Stimulated activated CD8-positive, alpha-beta memory T cell treated with anti-CD3 and anti-CD28 coated beads, Interleukin-15, amount 100 ng/mL, for 48 hours (primary cell): ENCODE measurements at places on chromosomes 1 and 21.

- DNase-seq: no peak
These were observed 1.2 kb downstream of the MAN1A2 start for GRCh38 chr1:117368116-117369108.

- no peak for DNase-seq
These were observed 339.9 kb downstream of the NTNG1 start for GRCh38 chr1:107480548-107481415.

- DNase-seq: no peak
These were observed 88.0 kb upstream of the PLXNA2 start for GRCh38 chr1:208332036-208332773.

- no peak for DNase-seq
These were observed 501.9 kb upstream of the USP24 start for GRCh38 chr1:55717111-55717510.

DNA sequence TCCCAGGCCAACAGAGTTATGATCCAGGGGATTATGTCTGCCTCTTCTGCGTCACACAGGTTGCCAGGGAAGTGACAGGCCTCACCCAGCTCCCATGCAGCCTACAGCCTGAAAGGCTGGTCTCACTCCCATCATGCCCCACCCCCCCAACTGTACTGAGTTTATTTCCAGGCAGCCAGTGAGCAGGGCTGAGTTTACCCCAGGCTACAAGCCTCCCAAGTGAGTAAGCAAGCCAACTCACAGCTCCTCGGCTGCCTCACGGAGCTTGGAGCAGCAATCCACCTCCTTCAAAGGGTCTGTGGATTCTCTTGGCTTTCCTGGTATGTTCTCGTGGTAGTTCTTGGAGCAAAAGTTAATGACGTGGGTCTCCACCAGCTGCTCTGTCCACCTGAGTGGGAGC, 1147.6 kb upstream of the ADGRL4 start:
- no peak for DNase-seq

DNA sequence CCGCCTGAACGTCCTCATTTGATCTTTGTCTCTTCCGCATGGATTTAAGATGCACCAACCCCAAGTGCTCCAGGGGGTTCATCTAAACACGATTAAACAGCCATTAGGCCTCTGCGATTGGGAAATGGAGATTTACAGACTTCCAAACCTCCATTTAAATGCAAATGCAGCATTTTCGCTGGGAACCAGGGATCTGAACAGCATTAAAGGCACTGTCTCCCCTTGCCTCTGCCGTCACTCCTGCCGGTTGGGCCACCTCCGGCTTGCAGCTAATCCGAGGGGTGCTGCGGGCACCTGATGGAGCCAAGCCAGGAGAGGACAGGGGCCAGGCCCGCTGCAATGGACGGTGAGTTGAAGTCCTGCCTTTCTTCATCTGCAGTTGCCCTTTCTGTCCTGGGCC, 70.3 kb upstream of the KLHDC7A start:
- no peak for DNase-seq

DNA sequence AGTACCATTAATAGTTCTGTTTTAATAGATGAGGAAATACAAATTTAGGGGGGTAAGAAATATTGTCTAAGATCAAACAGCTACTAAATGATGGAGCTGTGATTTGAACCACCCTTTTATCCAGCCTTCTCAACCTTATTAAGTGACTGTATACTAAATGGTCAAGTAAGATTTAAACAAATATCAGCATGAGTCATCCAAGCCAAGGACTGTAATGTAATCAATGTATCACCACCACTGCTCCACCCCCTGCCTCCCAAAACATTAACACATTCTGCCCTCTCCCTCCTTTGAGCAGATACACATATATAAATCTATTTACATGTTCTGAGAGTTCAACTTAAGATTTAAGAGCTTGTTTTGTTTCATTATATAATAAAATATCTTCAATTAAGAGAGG, 58.9 kb downstream of the LRRC40 start:
- DNase-seq: no peak

GRCh38 chr1:33358795-33359503, 38.1 kb upstream of the A3GALT2 start:
- no peak for DNase-seq

GRCh38 chr1:25458541-25459298, 28.0 kb downstream of the MACO1 start:
- DNase-seq: no peak

DNA sequence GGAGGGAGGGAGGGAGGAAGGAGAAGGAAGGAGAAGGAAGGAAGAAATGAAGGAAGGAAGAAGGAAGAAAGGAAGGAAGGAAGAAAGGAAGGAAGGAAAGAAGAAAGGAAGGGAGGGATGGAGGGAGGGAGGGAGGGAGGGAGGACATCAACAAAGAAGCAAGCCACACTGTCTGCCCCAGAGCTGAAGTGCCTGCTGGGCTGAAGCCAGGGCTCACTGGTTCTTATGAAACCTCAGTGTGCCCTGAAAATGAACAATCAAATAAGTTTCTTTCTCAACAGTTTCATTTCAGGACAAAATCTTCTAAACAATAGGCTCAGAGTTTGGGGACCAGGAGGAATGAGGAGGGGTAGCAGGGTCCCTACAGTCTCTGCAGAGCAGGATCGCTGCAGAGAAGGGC, 21.1 kb downstream of the ARHGEF19 start:
- no peak for DNase-seq

- no peak for DNase-seq
These were observed 717 bp upstream of the BATF3 start for GRCh38 chr1:212700223-212700891.
